ENCODE measurements at places on chromosomes 12 and 14. TPM values are rescaled to one million over a fixed set of nuclear protein-coding genes. Genes with fewer than 3 reads are reported as not detected.

- H3K27me3 ChIP-seq, result no peaks in the 10 kb centered on the region
- H3K36me3 ChIP-seq, result peaks cover 84% of the 10 kb centered on the region
- no peak overlapping the region for H3K4me3 ChIP-seq
- H3K4me1 ChIP-seq, result peaks cover 17% of the 10 kb centered on the region
Observed at GRCh38 chr14:103733651-103734050, 18.0 kb downstream of the ZFYVE21 start.

The ETV6 gene
- 45.0 TPM for total RNA-seq

- no peaks in the 10 kb centered on the region for H3K27me3 ChIP-seq
- H3K4me3 ChIP-seq, result no peak overlapping the region
- H3K36me3 ChIP-seq, result no peaks in the 10 kb centered on the region
- DNase-seq, result no peak
Observed at GRCh38 chr14:56902385-56902784, 92.1 kb upstream of the OTX2 start.

The KCNMB4 gene
- 6.0 TPM for total RNA-seq

DNA sequence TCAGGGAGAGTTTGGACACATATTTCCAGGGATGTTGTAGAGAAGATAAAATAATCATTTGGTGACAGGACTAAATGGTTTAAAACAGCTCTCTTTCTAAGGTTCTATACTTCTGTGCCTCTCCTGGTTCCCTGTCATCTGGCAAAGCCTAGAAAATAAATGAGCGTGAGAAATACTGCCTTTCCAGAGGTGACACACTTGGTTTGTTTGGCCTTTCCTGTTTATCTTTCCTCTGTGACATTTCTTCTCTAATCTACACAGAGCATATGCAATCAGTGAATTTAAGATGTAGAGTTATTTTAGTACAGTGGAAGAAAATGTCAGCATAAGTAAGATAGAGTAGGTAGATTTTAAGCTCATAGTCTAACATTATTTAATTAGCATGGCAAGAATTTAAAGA, 22.0 kb upstream of the SSTR1 start:
- no peak overlapping the region for H3K27ac ChIP-seq
- no peaks in the 10 kb centered on the region for H3K4me1 ChIP-seq
- no peaks in the 10 kb centered on the region for H3K27me3 ChIP-seq
- no peak for DNase-seq

The FAM222A gene
- total RNA-seq, result 6.2 TPM

- H3K4me3 ChIP-seq, result no peak overlapping the region
- H3K27me3 ChIP-seq, result no peaks in the 10 kb centered on the region
- no peak overlapping the region for H3K27ac ChIP-seq
- DNase-seq, result no peak
- no peaks in the 10 kb centered on the region for H3K4me1 ChIP-seq
Observed at GRCh38 chr12:74382983-74383382, 154.7 kb upstream of the ATXN7L3B start.

DNA sequence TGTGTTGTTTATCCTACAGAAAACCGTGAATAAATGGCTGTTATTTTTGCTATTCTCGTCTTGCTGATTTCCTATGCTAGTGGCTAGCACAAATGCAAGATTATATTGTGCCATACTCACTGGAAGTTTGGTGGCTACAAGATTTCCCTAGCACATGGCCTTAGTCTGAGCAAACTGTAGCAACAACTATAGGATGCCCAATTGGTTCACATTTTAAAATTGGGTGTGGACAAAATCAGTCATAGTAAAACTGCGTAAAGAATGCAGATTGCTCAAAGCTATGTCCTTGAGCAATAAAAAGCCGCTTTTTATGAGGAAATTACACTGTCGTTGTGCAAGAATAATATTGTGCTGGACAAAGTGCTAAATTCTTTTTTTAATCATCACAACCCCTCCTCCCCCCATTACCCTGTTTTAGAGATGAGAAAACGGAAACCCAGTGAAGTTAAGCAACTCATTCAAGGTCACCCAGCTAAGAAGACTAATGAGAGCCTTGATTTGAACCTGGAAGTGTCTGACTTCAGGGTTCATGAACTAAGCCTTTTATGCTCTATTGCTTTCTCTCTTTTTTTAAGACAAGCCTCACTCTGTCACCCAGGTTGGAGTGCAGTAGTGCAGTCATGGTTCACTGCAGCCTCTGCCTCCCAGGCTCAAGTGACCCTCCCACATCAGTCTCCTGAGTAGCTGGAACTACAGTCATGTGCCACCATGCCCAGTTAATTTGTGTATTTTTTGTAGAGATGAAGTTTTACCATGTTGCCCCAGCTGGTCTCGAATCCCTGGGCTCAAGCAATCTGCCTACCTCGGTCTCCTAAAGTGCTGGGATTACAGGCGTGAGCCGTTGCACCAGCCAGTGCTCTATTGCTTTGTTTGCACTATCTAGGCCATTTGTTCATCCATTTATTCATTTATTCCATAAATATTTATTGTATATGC, 73.6 kb downstream of the SRGAP1 start:
- H3K27me3 ChIP-seq, result no peaks in the 10 kb centered on the region
- DNase-seq, result no peak
- no peak overlapping the region for H3K4me3 ChIP-seq

DNA sequence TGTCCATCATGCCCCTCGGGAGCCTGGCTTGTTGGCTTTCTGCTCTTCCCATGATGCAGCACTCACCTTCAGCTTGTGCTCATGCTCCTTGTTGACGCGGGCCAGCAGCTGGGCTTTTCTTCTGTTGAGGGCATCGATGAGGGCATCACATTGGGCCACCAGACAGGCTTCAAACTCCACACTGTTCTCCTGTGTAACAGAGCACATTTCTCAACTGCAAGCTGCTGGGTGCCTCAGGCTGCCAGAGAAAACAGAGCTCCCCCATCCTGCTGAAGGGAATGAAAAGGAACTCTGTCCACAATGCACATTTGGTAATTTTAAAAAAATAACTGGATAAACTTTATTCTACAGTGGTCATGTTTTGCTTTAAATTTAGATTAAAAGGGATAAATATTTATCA, 72.1 kb downstream of the TRIM9 start:
- no peaks in the 10 kb centered on the region for H3K27me3 ChIP-seq
- no peaks in the 10 kb centered on the region for H3K4me1 ChIP-seq
- H3K4me3 ChIP-seq, result no peak overlapping the region
- H3K36me3 ChIP-seq, result no peaks in the 10 kb centered on the region
- no peak overlapping the region for H3K27ac ChIP-seq

DNA sequence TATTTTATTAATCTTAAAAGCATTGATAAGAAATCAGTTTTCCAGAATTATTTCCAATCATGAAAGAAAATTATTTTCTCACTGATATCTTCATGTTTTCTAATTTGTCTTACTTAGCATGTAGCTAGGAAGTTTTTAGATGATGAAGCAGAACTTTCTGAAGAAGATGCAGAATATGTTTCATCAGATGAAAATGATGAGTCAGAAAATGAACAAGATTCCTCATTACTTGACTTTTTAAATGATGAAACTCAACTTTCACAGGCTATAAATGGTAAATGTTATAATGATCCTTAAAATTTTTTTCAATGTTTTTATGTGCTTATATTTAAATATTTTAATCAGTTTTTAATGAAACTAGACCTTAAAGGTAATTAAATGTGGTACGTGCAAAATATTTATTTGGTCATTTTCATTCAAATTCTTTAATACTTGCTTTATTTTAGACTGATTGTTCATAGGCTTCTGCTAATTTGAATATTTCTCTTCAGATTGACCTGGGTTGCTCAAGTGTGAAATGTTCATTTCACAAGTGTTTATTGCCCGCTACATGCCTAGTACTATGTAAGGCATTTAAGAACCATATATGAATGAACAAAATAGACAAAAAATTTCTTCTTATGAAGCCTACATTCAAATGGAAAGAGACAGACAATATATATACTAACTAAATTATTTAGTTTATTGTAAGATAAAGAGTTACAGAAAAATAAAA, 49.5 kb downstream of the FANCM start:
- peaks cover 5% of the 10 kb centered on the region for H3K36me3 ChIP-seq
- no peaks in the 10 kb centered on the region for H3K4me1 ChIP-seq
- no peak overlapping the region for H3K27ac ChIP-seq
- no peaks in the 10 kb centered on the region for H3K27me3 ChIP-seq

DNA sequence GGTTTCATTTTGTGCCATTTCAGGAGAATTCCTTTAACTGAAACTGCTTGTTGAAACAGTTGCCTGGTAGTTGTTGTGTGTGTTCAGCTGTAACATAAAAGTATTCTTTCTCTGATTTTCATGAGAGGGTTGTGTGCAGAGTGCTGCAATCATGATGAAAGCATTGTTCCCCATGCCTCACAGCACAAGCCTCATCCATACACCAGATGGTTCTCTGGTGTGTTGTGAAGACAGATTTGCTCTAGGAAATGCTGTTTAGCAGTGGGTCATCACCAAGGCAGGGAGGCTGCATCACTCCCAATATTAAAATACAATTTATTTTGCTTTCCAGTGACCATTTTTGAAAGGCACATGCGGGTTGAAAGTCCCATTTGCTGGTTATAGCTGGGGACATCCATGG, 404.4 kb downstream of the AACS start:
- H3K4me3 ChIP-seq, result no peak overlapping the region
- H3K4me1 ChIP-seq, result no peaks in the 10 kb centered on the region
- DNase-seq, result no peak

DNA sequence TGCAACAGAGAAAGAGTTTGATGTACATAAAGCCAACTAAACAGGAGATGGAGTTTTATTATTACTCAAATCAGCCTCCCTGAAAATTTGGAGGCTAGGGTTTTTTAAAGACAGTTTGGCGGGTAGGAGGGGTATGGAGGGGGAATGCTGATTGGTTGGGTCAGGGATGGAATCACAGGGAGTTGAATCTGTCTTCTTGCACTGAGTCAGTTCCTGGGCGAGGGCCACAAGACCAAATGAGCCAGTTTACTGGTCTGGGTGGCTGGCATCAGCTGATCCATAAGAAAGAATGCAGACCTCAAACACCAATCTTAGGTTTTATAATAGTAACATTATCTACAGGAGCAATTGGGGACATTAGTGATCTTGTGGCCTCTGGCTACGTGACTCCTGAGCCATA, 64.9 kb downstream of the RIN3 start:
- DNase-seq, result no peak
- no peak overlapping the region for H3K4me3 ChIP-seq
- peaks cover 36% of the 10 kb centered on the region for H3K36me3 ChIP-seq
- no peaks in the 10 kb centered on the region for H3K4me1 ChIP-seq
- no peaks in the 10 kb centered on the region for H3K27me3 ChIP-seq
- H3K27ac ChIP-seq, result no peak overlapping the region

- H3K4me3 ChIP-seq, result no peak overlapping the region
- peaks cover 31% of the 10 kb centered on the region for H3K36me3 ChIP-seq
- peaks cover 6% of the 10 kb centered on the region for H3K4me1 ChIP-seq
- no peak overlapping the region for H3K27ac ChIP-seq
- H3K27me3 ChIP-seq, result no peaks in the 10 kb centered on the region
Observed at GRCh38 chr14:34619471-34619870, 10.5 kb downstream of the SNX6 start.

- H3K27ac ChIP-seq, result no peak overlapping the region
- H3K4me1 ChIP-seq, result peaks cover 13% of the 10 kb centered on the region
- no peak overlapping the region for H3K4me3 ChIP-seq
- no peaks in the 10 kb centered on the region for H3K36me3 ChIP-seq
Observed at GRCh38 chr14:68203871-68204270, 384.3 kb downstream of the RAD51B start.

- H3K27ac ChIP-seq, result no peak overlapping the region
- H3K4me3 ChIP-seq, result no peak overlapping the region
- no peaks in the 10 kb centered on the region for H3K4me1 ChIP-seq
- no peaks in the 10 kb centered on the region for H3K36me3 ChIP-seq
Observed at GRCh38 chr12:126385785-126386184, 1320.5 kb downstream of the AACS start.

GRCh38 chr14:51939226-51939625, 50.1 kb upstream of the RTRAF start:
- DNase-seq, result no peak
- H3K4me3 ChIP-seq, result no peak overlapping the region
- no peaks in the 10 kb centered on the region for H3K4me1 ChIP-seq
- H3K27me3 ChIP-seq, result no peaks in the 10 kb centered on the region

- no peak for DNase-seq
- no peak overlapping the region for H3K27ac ChIP-seq
- no peaks in the 10 kb centered on the region for H3K27me3 ChIP-seq
- no peaks in the 10 kb centered on the region for H3K4me1 ChIP-seq
- no peak overlapping the region for H3K4me3 ChIP-seq
- H3K36me3 ChIP-seq, result peaks cover 17% of the 10 kb centered on the region
Observed at GRCh38 chr12:62379723-62380045, 86.9 kb upstream of the MON2 start.

Data from upper lobe of right lung (tissue), 1 donor.